MG63 (cell line): ENCODE measurements at places on chromosomes 1 and 21.

DNA sequence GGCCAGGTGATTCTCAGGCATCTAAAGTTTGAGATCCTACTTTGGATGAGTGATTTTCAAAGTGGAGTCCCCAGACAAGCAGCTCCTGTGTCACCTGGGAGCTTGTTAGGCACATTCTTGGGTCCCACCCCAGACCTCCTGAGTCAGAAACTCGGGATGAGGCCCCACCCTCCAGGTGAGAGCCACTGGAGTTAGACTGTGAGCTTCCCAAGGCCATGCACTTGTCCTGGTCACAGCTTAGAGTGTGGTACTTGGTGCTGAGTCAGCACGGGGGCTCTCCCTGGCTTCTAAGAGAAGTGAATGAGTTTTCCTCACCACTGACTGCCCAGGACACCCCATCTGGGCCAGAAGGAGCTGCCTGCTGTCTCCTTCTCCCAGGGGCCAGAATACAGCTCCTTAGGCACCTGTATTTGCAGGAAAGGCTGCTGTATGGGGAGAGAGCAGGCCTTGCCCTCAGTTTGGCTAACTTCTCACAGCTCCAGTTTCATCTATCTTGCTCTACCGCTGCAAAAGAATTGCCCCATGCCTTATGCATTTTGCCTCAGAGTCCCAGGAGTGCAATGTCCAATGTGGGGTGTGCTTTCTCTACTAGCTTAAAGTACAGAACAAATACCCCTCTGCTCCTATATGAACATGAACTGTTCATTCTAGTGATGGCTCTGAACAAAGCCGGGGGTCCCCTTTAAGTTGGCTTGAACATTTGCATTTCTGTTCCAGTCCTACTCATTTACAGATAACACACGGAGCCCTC is 98.1 kb downstream of the PSMG1 start:
- no peak for DNase-seq

DNA sequence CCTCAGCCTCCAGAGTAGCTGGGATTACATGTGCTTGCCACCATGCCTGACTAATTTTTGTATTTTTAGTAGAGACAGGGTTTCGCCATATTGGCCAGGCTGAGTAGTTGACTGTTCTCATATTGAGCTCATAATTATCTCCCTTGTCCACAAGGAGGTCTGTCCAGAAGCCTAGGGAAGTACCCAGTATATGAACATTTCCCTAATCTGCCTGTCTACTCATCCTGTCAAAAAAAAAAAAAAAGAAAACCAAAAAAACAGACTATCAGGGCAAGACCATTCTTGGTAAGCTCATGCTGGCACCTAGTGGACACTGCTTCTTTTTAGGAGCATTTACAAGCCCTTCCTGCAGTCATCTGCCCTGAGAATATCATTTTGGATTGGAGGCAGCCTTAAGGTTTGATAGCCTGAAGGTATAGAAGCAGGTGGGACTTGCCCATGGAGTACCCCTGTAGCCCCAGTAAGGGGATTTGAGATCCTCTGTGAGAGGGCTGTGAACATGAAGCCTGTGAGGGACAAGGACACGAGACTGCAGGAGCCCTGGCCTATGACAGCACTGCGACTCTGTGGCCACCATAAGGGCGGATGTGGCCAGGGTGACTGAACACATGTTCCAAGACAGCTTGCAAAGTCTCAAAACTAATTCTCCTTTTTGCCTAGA is 10.8 kb upstream of the DUSP12 start:
- peak; percentile 51 for DNase-seq

DNA sequence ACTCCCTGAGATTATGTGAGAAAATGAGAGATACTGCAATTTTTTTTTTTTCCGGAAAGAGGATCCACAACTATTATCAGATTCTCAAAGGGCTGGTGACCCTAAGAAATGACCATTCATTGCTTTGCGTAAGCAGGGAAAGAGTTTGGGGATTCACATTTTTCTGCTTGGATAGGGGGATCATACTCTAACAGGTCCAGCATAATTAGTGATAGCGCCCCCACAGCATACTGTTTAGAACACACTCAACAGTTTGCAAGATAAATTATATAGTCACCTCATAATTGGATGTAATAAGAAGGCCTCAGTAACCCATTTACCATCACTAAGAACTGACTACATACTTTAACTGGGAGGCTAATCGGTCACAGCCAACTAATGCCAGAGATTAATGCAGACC is 1.9 kb downstream of the CCT3 start:
- no peak for DNase-seq

DNA sequence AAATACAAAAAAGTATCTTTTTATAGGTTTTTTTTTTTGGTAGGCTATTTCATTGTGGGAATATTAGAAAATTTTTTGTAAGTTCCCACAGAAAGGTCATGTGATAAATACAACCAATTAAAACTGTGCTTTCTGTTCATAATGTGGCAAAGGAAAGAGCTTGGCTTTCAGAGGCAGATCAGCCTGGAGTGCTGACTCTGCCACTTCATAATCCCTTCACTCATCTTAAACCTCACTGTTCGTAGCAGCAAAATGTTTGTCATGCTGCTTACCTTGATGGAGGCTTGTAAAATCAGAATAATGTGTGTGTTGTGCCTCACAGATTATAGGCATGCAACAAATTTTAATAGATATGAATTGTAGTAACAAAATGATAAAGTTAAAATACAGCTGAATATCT is 176.8 kb downstream of the ZP4 start:
- no peak for DNase-seq

GRCh38 chr1:243428617-243429342 is 172.9 kb downstream of the SDCCAG8 start:
- no peak for DNase-seq

DNA sequence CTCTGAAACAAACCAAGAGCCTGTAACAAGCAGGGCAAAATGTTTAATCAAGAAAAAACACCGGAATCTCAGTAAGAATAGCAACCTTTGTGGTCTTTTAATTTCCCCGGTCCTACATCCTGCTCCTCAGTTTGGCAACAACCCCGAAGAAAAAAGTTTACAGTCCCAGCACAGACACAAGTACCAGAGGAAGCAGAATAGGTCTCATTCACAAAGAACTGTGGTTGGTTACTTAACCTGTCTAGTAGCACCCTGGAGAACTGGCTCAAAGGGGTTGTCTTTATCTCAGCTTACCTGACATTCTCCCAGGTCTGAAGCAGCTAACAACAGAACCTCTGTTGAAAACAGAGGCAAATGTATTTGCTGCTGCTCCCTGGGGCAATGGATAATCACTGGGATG is 399.3 kb downstream of the AJAP1 start:
- DNase-seq: no peak

DNA sequence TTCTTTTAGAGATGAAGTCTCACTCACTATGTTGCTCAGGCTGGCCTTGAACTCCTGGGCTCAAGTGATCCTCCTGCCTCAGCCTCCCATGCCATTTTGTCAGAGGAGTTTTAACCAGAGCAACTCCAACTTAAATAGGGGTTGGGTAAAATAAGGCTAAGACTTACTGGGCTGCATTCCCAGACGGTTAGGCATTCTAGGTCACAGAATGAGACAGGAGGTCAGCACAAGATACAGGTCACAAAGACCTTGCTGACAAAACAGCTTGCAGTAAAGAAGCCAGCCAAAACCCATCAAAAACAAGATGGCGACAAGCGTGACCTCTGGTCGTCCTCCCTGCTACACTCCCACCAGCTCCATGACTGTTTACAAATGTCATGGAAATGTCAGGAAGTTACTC is 5.7 kb upstream of the DNAH14 start:
- DNase-seq: no peak

DNA sequence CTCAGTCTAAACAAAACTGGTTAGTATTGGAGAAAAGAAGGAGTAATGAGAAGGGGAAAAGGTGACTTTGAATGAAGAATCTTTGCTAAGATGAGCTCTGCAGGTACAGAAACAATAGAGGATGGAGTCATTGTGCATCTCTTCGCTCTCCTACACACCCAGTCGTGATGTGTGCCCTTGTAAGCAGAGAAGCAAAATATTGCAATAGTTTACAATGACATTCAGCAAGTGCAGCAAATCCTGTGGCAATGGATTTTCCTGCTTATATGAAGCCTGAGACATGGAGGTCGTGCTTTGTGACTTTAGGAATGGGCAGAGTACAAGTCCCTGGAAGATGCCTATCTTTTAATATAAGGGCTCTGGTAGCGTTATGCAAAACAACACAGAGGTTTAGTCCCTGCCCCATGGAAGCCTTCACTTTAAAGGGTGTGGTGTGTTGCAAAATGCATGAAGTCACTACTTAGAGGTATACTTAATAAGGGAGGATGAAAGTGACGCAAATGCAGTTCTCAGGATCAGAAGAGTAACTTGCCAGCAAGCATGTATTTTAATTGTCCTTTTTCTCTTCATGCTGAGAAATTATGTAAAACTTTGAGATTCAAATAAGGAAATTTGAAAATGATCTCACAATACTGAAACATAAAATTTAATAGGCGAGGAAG is 88.0 kb upstream of the IVNS1ABP start:
- DNase-seq: no peak

DNA sequence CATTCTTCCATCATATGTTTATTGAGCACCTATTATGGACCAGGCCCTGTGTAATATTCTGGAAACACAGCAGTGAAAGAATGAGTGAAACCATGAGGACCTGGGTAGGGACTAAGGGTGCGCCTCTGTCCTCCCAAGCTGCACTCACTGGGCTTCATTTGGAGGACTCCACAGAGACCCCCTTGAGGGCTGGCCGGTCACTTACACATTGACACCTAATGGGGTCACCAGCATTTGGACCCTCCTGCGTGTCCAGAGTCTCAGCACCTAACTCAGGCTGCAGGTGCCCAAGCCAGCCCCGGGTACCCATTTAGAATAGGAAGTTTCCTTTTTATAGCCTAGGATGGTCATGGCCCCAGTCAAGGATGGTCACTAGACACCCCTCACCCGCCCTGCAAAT is 2.8 kb upstream of the FNDC5 start:
- no peak for DNase-seq

DNA sequence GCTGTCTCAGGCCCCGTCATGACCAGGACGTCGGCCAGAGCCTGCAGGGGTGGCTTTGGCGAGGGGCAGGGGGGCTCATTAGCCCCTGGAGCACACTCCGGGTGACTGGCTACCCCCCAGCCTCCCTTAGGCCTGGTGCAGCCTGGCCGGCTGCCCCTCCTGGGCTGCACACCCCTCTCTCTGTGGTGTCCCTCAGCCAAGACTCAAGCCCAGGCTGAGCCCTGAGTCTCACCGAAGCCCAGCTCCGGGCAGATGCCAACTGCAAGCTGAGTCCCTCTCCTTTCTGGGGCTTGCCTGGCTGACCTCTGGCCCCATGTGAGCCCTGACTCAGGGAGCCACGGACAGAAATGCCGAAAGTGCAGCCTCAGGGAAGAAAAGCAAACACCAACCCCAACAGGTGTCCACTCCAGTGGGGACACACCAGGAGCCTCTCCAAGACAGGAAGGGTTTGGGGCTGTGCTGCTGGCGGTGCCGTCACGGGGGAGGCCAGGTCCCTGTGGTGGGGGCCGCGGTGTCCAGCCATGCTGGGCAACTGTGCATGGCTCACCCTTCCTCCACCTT is 5.3 kb upstream of the IBA57 start:
- no peak for DNase-seq

- DNase-seq: no peak
Measured at GRCh38 chr1:202247104-202247503, 53.5 kb downstream of the LGR6 start.

DNA sequence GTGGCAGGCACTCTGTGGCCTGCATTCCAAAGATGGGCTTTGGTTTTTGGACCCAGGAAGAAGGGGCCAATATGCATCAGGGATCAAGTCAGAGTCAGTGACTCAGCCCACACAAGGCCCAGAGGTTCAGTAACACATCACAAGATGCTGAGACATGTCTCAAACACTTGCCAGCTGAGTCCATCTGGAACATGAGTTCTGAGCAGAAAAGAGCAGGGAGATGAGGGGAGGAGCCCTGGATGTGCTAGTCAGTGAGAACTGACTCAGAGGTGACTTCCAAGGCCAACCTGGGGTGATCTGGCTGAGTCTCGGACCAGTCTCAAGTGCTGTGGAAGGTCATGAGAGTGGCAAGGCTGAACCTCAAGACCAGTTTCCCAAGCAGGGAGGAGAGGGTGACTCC is 150.1 kb downstream of the CDC7 start:
- DNase-seq: peak; percentile 96

GRCh38 chr1:43781574-43781973 is 74.2 kb downstream of the ST3GAL3 start:
- no peak for DNase-seq

GRCh38 chr1:247281001-247281574 is 25.2 kb downstream of the VN1R5 start:
- DNase-seq: no peak

DNA sequence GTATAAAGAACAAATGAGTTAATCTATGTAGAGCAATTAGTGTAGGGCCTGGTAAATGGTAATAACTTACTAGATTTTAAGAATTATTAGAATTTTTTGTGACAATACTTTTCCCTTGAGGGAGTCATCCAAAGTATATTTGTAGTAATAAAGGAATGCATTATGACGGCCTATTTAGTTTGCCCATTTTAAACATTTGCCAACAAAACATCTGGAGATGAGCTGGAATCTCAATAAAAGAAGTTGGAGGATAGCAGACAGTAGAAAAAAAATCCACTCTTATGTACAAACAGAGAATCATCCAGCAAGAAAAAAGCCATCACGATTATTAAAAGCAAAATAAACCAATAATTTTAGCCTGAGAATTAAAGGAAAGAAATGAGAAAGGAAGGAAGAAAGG is 567.3 kb upstream of the ADAMTS5 start:
- no peak for DNase-seq

- no peak for DNase-seq
Measured at GRCh38 chr1:59243550-59243949, 53.3 kb upstream of the FGGY start.

- DNase-seq: no peak
Measured at GRCh38 chr1:215523128-215523861, 43.8 kb upstream of the KCTD3 start.

GRCh38 chr1:209595028-209595427 is 11.5 kb downstream of the CAMK1G start:
- no peak for DNase-seq

GRCh38 chr1:11741919-11742558 is 6.1 kb downstream of the AGTRAP start:
- DNase-seq: no peak

DNA sequence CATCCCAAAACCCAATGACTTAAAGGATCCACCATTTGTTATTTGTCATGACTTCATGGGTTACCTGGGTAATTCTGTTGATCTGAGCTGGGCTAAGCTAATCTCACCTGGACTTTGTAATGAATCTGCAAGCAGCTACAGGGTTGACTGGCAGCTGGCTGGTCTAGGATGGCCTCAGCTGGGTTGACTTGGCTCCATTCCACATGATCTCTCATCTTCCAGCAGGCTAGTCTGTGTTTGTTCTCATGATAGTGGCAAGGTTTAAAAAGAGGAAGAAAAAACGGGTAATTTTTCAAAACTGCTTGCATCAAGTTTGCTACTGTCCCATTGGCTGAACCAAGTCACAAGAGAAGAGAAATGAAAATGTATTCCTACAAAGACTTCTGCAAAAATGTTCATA is 24.8 kb upstream of the ZMYM4 start:
- peak; percentile 6 for DNase-seq
